Stimulated activated CD4-positive, alpha-beta T cell treated with anti-CD3 and anti-CD28 coated beads, Interleukin-1b, Interleukin-23, amount 100 ng/mL, for 1 hour (primary cell): ENCODE measurements at places on chromosomes 3 and 15.

GRCh38 chr15:71529361-71529760 lies 281.0 kb upstream of the NR2E3 start:
- DNase-seq: no peak

GRCh38 chr3:18474202-18474601 lies 49.1 kb upstream of the SATB1 start:
- DNase-seq: no peak

DNA sequence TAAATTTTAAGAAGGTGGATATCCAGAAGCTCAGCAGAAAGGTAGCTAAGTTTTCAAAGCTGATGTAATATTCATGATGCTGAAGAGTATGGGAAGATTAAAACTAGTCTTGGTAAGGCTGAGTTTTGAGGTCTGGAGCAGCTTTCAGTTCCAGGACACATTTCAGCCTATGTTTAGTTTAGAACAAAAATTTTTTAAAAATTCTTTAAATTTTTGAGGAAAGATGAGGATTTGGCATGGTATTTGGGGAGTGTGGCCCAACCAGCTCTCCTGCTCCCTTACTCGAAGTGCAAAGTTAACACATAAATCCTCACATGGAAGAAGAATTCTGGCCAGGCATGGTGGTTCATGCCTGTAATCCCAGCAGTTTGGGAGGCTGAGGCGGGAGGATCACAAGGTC lies 1039.1 kb downstream of the NAALADL2 start:
- DNase-seq: no peak

DNA sequence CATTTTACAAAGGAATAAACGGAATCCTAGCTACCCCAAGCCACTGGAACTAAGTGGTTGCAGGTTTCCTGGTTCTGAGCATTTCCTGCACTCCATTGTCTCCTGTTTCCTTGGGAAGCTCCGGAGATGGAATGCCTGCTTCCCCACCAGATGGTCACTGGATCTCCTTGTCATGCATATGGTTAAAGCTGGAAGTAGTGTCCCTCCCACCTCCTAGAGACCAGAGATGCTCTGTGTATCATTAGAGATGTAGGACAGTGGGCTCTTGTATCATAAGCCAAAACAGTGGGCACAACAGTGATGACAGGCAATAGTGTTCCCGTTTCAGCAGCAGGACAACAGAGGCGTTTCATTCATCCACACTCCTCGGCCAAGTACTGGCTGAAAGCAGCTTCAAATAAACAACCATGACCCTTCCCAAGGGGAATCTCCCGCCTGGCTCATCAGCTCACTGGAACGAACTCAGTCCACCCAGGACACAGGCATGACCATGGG lies 136.2 kb upstream of the EIF1B start:
- no peak for DNase-seq

DNA sequence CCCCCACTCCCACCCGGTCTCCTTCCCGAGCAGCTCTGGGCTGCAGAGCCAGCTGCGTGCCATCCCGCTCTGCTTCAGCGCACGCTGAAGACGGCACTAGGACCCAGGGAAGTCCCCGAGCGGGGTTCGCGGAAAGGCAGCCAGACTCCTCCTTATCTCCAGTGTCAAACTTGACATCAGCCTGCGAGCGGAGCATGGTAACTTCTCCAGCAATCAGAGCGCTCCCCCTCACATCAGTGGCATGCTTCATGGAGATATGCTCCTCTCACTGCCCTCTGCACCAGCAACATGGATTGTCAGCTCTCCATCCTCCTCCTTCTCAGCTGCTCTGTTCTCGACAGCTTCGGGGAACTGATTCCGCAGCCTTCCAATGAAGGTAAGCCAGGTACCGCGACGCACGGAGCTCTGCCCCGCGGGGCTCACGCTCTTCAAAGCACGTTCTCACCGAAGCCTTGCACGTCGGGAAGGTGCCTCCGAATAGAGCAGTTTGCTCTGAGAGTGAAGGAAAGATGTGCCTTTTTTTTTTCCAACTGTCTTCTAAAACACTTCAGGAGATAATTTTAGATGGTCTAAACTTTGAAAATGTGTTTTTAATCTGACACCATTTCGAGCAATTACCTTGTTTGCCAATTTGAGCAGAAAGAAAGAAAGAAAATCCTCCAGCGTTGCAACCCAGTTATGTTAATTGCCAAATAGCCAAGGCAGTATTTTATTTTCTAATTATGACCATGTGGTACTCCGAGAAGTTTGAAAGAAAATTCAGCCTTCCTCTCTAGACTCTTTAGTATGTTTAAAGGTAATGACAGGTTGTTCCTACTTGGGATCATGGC lies at the start of gene EPHA3:
TSS of gene EPHA3 (plus strand) at position 161 of the 830 bp plus-strand sequence. CDS start at position 289, 128 bp downstream.
- no peak for DNase-seq

DNA sequence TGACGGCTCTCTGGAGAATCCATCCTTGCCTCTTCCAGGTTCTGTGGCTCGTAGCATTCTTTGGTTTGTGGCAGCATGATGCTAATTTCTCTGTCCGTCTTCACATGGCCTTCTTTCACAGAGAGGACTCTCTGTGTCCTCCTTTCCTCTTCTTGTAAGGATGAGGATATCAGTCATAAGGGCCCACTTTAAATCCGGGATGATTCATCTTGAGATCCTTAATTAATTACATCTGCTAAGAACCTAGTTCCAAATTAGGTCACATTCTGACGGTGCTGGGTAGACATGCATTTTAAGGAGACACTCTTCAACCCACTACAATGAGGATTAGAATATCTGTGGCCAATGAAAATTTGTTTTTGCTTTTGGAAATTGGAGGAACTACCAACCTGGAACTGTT lies 15.7 kb upstream of the GXYLT2 start:
- no peak for DNase-seq

GRCh38 chr15:45263854-45264253 lies 11.8 kb downstream of the SLC28A2 start:
- no peak for DNase-seq

DNA sequence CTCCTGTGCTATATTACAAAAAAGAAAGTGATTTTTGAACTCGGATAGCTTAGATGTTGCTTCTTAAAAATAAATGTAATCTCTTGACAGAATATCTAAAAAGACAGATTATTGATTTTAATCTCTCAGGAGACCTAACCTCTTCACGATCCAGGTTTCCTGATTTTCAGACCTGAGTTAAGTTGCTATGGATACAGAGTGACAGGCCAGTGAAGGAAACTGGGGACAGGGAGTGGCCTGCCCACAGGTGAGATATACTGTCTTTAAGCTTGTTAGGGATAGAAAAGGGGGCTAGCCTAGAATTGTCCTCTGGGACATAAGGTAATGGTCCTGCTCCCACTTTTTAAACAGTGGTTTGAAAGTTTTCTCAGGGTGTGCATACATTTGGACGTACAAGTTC lies 73.2 kb downstream of the CCNL1 start:
- DNase-seq: no peak

DNA sequence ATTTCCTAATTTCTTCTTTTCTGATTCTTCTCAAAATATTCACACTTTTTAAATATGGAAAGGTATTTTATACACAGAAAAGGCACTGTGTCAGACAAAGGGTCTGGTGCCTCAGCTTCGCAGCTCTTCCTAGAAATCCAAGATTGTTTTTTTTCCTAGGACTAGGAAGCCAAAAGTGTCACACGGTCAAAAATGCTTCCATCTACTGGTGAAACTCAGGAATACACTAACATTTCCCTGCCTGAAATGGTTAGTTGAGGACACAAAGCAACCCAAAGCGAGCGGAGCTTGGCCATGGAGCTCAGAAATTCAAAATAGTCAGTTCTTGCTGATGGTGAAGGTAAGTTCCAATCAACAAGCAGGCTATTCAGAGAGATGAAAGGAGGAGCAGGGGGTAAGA lies 426.5 kb upstream of the RASGRP1 start:
- no peak for DNase-seq

GRCh38 chr3:15932348-15933300 lies 134.8 kb upstream of the ANKRD28 start:
- no peak for DNase-seq

DNA sequence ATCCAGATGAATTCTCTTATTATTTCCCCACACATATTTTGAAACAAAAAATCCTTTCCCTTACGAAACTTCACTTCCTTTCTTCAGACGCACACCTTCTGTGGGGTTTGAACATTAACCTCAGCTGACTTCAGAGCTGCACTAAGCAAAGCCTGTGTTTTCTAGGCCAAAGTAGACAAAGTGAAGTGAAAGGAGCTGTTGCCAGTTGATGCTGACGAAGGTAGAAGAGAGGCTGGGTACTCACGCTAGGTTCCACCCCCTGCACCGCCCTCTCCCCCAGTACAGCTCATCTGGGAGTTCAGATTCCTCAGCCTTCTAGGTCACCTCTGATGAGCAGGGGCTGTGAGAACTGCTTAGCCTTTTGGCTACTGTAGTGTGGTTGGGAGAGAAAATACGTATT lies 24.1 kb downstream of the DUT start:
- no peak for DNase-seq

GRCh38 chr3:61239871-61240270 lies 11.4 kb downstream of the FHIT start:
- no peak for DNase-seq

GRCh38 chr15:96565266-96565665 lies 234.8 kb downstream of the NR2F2 start:
- DNase-seq: no peak

GRCh38 chr15:50210462-50211157 lies 28.6 kb downstream of the SLC27A2 start:
- DNase-seq: no peak
